Hematopoietic multipotent progenitor cell treated with erythropoietin and hydrocortisone succinate and interleukin-3 and kit ligand, for 6 days (in vitro differentiated cells): ENCODE measurements at places on chromosomes 7 and 10.

DNA sequence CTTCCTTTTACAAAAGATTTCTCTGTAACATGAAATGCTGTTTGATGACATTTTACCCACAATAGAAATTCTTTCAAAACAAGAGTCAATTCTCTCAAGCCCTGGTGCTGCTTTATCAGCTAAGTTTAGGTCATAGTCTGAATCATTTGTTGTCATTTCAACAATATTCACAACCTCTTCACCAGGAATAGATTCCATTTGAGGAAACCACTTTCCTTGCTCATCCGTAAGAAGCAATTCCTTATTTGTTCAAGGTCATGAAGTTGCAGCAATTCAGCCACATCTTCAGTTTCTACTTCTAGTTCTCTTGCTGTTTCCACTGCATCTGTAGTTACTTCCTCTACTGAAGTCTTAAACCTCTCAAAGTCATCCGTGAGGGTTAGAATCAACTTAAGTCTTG lies 315.3 kb downstream of the TYW1 start:
- no peak for DNase-seq

DNA sequence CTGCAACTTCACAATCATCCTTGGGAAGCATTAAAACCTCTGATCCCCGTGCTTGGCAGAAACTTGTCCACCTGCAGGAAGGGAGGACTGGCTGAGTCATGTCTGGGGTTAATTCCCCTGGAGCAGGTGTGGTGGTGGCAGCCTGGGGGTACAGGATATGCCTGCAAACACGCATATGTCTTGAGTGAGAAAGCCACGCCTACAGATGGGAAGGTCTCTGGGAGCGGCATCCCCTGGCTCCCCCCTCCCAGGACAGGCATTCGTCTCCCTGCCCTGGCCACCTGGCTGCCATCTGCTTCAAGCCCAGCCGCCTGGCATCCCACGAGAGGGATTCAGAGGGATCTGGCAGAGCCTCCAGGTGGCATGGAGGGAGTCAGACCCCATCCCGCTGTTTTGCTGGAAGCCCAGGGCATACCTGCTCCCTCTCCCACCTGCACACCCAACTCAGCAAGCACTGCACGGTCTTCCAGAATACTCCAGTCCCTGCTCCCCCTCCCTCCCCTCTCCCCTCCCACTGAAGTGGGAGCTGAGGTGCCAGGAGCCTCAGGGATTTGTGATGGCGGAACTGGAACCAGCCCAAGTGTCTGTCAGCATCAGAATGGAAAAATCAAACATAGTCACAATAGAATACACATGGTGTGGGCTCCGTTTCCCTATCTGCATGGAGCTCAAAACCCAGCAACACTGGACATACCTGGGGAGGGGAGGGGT lies 61.0 kb downstream of the CAMK2B start:
- DNase-seq, result no peak

DNA sequence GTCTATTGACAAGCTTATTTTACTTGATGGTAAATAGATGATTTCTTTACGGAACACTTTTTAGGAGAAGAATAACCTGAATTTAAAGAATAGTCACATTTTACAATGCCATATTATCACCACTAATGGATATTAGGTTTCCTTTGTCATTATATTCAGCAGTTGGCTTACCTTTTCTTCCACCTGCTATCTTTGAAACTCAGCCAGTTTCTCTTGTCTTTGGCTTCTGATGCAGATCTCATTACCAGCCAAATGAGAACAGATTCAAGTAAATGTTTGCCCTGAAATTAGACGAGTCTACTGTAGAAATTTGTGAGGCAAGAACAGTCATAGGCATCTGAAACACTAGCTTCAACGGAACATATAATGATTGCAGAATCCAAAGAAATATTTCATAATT lies 85.5 kb upstream of the OIT3 start:
- DNase-seq, result no peak

DNA sequence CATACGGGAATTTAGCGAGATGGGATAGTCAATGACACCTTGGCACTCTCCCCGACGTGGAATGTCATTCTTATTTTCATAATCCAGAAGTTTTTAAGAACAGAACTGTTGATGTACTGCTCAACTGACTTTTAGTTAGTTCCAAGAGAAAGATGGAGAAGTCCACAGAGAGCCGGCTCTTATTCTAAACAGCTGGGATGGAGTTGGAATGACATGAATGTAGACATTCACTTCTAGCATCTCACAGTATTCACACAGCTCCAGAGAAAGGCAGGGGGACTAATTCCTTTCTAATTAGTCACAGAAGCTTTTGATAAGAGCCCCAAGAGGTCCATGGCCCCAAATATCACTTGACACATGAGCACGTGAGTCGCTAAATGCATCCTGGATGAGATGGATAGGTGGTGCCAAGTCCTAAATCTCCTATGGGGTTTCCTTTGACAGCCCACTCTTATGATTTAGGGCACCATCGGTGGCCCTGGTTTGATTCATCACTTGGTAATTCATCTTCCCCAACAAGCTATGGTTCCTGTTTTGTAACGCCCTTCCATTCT lies 420.3 kb upstream of the AUTS2 start:
- DNase-seq, result no peak

DNA sequence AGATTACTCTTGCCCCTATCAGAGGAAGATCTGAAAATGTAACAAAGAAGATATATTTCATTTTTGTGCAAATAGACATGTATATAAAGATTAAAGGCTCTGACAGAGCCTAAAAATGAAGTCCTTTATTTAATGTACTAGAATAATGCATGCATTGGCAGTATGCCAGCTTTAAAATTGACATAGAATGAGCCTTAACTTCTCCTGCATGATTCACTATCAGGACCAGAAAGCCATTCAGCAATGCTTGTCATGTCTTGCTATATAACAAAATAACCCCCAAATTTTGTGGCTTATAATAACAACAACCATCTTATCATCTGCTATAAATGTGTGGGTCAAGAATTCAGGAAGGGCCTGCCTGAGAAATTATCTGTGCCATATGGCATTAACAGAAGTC lies 411.9 kb downstream of the GRM8 start:
- DNase-seq, result no peak

GRCh38 chr10:68092512-68092911 lies 16.8 kb upstream of the MYPN start:
- DNase-seq, result no peak

- DNase-seq, result peak; percentile 74
Measured at GRCh38 chr10:57338823-57339558, 928.7 kb downstream of the IPMK start.

DNA sequence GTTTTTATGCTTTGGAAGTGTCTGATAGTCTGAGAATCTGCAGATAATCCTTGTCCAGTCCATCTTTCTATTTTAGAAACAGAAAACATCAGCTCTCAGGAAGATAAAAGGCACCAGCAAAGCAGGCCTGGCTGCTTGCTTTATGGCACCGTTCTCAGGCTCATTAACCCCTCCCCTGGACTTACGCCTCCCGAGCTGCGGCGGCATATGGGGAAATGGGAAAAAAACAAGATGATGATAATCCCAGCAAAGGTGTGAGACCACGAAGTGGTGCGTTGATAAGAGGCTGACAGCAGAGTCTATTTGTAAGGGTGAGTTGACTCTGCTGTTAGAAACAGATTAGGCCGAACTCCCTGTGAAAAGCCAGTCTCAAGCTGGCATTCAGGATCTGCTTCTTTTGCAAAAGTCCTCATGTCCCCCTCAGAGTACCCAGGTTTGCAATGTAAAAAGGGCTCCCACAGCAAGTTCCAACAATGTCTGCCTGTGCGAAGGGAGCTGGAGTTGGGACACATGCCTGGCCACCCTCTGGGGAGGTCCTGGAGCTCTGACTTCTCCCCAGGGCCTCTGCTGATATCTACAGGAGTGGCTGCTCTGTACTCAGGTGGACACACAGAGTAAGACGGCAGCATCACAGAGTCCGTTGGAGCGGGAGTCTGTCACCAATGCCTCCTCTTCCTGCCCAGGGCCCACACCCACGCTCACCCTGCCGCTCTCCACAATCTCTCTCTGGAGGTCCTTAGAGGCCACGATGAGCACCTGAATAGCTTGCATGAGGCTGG lies 54.3 kb downstream of the SPDYE5 start:
- no peak for DNase-seq
